Uterus (tissue), 4 donors: ENCODE measurements at places on chromosomes 7 and 10. TPM values are rescaled to one million over a fixed set of nuclear protein-coding genes. Genes with fewer than 3 reads are reported as not detected.

The KLHDC10 gene
- 58.5 TPM for total RNA-seq

The IL15RA gene
- total RNA-seq: 35.0 TPM

The MDFIC gene
- 71.4 TPM for total RNA-seq

The NPY gene
- not detected for total RNA-seq

The ECHS1 gene
- total RNA-seq: 48.8 TPM

The BMPER gene
- 1.0 TPM for total RNA-seq

The HMX2 gene
- not detected for total RNA-seq

The AGR2 gene
- total RNA-seq: 16.7 TPM

The AEBP1 gene
- 263 TPM for total RNA-seq

The GLCCI1 gene
- 21.6 TPM for total RNA-seq

The KCP gene
- total RNA-seq: not detected

The LBX1 gene
- not detected for total RNA-seq

The LRRTM3 gene
- not detected for total RNA-seq

The DUSP5 gene
- 16.4 TPM for total RNA-seq
